ENCODE measurements at places on chromosomes 12 and 14.
A peak's percentile ranks its signal among the peaks of the same experiment; 100 is the strongest.

- no peak for DNase-seq
Observed at GRCh38 chr14:85024931-85025330, 505.0 kb upstream of the FLRT2 start.

GRCh38 chr12:14950421-14950820, 11.0 kb downstream of the ARHGDIB start:
- DNase-seq: peak; percentile 33

- no peak for DNase-seq
Observed at GRCh38 chr12:114396153-114396868, 9.6 kb downstream of the TBX5 start.

- DNase-seq: no peak
Observed at GRCh38 chr12:131473741-131474709, 236.9 kb upstream of the SFSWAP start.

DNA sequence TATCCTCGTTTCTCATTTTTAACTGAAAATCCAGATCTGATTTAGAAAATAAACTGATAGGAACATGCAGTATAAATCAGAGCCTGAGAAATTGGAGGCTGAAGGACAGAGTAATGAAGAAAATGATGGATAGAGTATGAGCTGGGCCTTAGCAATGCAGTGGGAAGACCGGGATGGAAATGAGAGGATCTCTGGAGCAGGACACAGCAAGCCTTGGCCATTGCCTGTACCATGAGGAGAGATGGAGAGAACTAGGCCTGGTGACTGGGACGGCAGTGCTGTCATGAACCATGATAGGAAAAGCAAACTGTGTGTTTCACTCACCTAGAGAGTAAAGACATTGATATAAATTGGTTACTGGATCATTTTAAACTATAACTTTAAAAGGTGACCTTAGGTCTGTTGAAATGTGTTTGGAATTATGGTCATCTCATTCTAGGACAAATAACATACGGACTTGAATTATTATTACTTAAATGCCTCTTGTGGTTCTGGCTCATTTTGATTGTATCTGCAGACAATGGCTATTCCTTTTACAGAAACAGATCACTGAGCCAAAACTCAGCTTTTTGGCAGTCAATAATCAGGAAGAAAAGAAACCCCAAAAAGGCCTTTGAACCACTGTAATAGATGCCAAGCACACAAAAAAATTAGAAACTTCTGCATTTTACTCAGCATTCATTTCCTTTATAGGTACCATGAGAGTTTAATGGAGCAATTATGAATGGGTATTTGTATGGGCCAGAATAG, 251.9 kb upstream of the PRKD1 start:
- no peak for DNase-seq

DNA sequence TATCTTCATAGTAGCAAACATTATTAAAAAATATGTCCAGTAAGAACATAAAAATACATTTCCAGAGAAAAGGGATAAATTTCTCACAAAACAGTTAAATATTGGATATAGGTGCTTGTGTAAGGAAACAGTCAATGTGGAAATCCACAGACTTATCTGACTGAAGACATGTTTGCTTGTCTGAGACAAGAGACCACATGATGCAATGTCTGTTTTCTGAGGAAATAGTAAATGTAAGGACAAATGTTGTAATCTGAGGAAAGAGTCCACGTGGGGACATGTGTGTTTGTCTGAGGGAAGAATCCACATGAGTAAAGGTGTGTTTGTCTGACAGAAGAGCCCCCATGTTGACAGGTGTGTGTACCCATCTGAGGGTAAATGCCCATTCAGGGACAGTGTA, 1093.2 kb downstream of the TMEM121 start:
- DNase-seq: no peak

- DNase-seq: no peak
Observed at GRCh38 chr14:61690982-61691381, 4.3 kb upstream of the HIF1A start.

DNA sequence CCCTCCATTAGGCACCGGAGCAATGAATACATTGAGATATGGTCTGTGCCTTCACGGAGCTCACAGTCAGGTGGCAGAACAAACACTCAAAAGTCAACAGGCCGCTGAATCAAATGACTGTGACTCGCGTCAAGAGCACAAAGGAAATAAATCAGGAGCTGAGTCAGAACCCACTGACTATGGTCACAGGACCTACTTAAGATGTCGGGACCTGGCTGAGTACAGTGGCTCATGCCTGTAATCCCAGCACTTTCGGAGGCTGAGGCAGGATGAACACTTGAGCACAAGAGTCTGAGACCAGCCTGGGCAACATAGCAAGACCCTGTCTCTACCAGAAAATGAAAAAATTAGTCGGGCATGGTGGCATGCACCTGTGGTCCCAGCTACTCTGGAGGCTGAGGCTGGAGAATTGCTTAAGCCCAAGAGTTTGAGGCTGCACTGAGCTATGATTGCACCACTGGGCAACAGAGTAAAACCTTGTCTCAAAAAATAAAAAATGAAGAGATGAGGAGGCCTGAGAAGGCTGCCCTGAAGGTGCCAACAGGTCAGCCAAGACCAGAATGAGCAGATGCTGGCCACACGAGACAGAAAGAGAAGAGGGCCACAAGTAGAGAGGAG, 19.9 kb downstream of the TMEM233 start:
- DNase-seq: no peak

GRCh38 chr12:3998968-3999792, 126.0 kb upstream of the PARP11 start:
- DNase-seq: no peak

- no peak for DNase-seq
Observed at GRCh38 chr12:15116086-15116485, 105.1 kb downstream of the RERG start.

- DNase-seq: no peak
Observed at GRCh38 chr12:126093908-126094307, 1028.7 kb downstream of the AACS start.

DNA sequence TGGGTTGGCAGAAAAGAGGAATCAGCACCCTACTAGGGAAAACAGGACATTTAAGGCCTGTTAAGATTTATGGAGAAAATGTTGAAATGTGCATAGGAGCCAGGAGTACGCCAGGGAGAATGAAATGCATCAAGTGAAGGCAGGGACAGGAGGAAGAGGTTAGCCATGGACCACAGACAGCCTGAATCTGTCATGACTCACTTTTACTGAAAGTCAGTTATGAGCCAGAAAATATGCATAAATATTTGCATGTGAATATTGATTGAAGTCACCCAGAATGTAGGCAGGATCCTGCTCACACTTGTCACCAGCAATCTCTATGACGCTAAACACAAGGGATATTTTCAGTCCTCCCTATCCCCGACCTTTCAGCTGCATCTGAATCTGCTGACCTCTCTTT, 25.1 kb upstream of the CDK17 start:
- peak; percentile 18 for DNase-seq

GRCh38 chr12:105485321-105485910, 154.9 kb downstream of the C12orf75 start:
- no peak for DNase-seq

- no peak for DNase-seq
Observed at GRCh38 chr12:115382681-115383080, 698.7 kb upstream of the TBX3 start.

GRCh38 chr14:78319406-78319805, 149.2 kb downstream of the NRXN3 start:
- DNase-seq: no peak

GRCh38 chr12:123696646-123697045, 15.5 kb upstream of the ATP6V0A2 start:
- no peak for DNase-seq

GRCh38 chr12:132244724-132245295, 84.6 kb downstream of the GALNT9 start:
- no peak for DNase-seq

- DNase-seq: no peak
Observed at GRCh38 chr14:33646692-33647260, 304.1 kb downstream of the EGLN3 start.

DNA sequence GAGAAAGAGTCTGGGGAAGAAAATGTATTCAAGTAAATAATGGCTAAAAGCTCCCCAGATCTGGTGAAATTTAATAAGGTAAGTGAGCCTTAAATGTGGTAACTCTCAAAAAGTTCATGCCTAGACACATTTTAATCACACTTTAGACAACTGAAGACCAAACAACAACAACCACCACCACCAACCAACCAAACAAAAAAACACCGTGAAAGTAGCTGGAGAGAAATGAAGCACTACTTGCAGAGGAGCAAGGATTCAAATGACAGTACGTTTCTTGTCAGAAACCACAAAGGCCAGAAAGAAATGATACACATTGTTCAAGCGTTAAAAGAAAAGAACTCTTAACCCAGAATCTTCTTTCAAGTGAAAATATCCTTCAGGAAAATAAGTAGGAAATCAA, 208.3 kb downstream of the MYRFL start:
- DNase-seq: no peak

- no peak for DNase-seq
Observed at GRCh38 chr14:105912641-105913180, 386.3 kb downstream of the TMEM121 start.

GRCh38 chr12:69903548-69903947, 78.5 kb downstream of the MYRFL start:
- no peak for DNase-seq

DNA sequence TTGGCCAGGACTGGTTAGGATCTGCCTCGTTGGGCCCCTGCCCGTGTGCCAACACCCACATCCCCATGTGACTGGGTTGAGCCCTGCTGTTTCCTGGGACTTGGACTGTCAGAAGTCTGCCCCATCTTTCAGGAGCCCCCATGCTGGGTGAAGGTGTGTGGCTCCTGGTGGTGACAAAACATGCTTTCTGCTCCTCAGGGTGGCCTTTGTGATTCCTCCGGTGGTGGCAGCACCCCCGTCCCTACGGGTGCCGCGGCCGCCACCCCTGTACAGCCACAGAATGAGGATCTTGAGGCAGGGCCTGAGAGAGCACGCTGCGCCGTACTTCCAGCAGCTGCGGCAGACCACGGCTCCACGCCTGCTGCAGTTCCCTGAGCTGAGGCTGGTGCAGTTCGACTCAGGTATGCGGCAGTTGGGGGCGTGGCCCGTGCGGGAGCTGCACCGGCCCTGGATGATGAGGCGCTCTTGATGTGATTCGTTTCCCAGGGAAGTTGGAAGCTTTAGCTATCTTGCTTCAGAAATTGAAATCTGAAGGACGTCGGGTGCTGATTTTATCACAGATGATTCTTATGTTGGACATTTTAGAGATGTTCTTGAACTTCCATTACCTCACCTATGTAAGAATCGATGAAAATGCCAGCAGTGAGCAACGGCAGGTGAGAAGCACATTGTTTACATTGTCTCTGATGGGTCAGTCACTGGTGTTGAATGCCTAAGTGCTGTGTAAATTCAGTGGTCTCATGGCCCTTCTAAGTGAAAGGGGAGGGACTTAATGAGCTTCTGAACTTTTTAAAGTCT, 80.0 kb downstream of the EP400 start:
- DNase-seq: no peak

GRCh38 chr12:1906579-1906978, 11.9 kb downstream of the CACNA2D4 start:
- DNase-seq: no peak

- no peak for DNase-seq
Observed at GRCh38 chr12:3995306-3995705, 122.1 kb upstream of the PARP11 start.

- DNase-seq: no peak
Observed at GRCh38 chr14:29799464-29800095, 128.1 kb downstream of the PRKD1 start.

DNA sequence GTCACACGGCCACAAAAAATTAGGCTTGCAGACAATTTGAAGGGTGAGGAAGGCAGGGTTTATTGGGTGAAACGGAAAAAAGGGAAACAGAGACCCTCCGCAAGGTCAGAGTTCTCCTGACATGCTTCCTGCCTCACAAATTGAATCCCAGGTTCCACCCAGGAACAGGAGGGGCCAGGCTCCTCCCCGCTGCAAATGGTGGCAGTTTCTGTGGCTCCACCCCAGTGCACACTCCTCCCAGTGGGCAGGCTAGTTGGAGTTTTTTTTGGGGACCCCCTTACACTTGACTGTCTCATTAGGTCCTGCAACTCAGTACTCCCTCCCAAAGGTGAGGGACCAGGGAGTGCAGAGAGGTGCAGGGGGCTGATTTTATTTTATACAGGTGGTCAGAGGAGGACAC, 39.4 kb upstream of the PPP1CC start:
- no peak for DNase-seq

DNA sequence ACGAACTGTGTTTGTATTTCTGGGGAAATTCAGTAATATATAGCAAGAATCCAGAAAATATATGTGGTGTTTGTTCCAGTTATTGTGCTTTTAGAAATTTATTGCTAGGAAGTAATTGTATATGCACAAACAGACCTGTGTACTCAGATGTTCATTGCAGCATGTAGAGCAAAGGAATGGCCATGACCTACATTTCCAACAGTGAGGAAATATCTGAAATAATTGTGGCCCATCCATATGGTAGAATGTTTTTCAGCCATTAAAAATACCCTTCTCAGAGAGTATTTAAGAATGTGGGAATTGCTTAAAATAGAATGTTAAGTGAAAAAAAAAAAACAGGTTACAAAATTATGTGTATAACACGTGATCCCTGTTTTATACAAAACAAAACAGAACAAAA, 77.3 kb downstream of the TMX1 start:
- no peak for DNase-seq

DNA sequence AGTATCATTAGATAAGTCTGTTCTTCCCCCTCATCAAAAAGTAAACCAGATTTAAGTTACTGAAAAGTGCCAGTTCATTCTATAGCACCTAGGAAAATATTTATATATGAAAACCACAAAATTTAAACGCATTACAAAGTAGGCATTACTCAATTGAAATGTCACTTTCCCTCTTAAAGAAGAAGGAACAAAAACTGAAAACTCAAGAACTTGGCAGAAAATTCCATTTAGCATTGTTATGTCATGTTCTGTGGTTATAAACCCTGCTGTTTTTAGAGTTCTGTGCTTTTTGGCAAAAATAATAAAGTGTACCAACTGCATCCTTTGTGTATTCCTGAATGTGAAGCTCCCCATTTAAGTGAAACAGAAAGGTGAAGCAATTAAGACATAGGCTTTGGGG, 3.6 kb downstream of the FGD4 start:
- DNase-seq: no peak

- no peak for DNase-seq
Observed at GRCh38 chr12:123971449-123971769, 1.2 kb downstream of the CCDC92 start.

- no peak for DNase-seq
Observed at GRCh38 chr12:58086930-58087329, 145.6 kb downstream of the ATP23 start.

DNA sequence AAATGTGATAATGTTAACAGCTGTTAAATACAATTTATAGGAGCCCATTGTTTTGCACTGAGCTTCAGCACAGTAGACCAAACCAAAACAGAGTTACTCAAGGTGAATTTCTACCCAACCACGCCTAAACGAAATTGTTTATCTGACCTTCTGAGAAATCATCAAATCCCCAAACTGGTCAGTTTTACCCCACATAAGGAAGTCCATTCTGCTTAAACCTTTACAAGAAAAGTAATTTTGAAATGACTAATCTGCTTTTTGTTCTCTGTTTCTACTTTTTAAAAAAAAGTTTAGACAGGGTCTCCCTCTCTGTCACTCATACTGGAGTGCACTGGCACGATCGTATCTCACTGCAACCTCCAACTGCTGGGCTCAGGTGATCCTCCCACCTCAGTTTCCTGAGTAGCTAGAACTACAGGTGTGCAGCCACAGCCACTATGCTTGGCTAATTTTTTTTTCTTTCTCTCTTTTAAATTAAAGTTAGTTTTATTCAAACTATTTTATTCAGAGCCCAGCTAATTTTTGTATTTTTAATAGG, 1.4 kb upstream of the RNF10 start:
- no peak for DNase-seq

- no peak for DNase-seq
Observed at GRCh38 chr12:659090-659683, 4.1 kb downstream of the NINJ2 start.

GRCh38 chr14:27270716-27271115, 672.9 kb upstream of the NOVA1 start:
- DNase-seq: no peak

All from activated CD4-positive, alpha-beta T cell treated with anti-CD3 and anti-CD28 coated beads, Interleukin-2, amount 50 U/mL, for 24 hours (primary cell).